ENCODE measurements at places on chromosomes 4 and X.

- DNase-seq, result no peak
Observed at GRCh38 chr4:25421816-25422525, 44.9 kb downstream of the ANAPC4 start.

GRCh38 chr4:14259936-14260335 is 632.4 kb upstream of the BOD1L1 start:
- DNase-seq, result no peak

DNA sequence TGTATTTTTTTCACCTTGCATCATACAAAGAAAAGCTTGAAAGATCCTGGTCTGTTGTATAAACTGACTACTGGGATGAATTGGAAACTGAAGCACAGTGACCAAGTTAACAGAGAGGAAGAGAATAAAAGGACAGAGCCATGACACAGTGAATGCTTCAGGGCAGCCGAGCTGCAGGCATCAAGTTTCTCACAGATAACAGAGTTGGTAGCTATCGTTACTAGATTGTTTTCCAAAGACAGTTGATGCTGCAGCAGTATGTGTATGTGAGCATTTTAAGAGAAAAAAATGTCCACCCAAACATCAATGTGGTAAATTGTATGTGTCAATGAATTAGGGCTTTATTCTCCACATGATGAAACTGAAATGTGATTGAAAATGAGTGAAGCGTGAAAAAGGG is 1032.7 kb downstream of the ADGRL3 start:
- DNase-seq, result no peak

GRCh38 chr4:78766650-78767049 is 9.5 kb upstream of the BMP2K start:
- no peak for DNase-seq

GRCh38 chr4:108762559-108763225 is at the start of gene ETNPPL:
TSS of gene ETNPPL (minus strand) at chr4:108763053. CDS start at chr4:108762898, 155 bp downstream.
- DNase-seq, result no peak

DNA sequence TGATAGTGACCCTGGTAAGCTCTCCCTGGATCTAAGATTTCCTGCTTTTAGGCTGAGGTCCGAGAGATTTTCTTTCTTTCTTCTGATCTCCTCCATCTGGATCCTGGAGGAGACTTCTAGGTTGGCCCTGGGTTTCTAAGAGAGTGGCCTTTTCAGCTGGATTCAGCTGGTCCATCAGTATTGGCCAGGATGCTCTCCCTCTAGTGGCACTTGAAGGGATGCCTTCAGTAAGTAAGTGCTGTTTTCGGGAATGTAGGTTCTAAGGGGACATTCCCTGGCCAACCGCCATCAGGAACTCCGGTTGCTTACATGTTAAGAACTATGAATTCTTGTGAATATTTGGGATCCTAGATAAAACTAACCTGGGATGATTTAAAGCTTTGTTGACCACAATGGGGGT is 56.9 kb downstream of the SERTM2 start:
- DNase-seq, result no peak

DNA sequence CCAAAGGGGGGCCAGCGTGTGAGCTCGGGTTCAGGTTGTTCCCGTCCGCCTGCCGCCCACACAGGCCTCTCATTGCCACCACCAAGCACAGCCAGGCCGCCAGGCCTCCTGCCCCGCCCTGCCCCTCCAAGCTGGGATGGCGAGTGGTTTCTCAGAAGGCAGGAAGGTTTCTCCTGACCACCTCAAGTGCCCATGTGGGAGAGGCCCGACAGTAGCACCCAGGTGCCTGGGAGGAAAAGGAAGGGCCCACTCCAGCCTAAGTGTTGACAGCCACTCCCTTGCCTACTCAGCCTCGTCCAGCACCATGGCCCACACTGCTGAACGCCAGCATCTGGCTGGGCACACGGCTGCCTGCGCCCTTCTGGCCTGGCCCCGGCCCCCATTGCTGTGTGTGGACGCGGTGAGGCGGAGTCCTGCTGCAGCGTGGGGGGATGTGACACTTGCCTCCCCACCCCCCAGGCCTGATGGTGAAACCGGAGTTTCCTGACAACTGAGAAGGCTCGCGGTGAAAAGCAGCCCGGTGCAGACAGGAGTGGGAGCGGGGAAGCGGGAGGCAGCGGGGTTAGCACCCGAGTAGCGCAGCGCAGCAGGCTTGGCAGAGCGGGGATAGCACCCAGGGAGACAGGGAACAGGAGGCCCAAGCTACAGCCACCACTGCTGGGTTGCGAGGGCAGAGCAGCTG is 19.2 kb downstream of the FLNA start:
- no peak for DNase-seq

Measured in GM04504 (cell line).